Stimulated activated CD8-positive, alpha-beta memory T cell treated with anti-CD3 and anti-CD28 coated beads, Interleukin-7, amount 100 ng/mL, for 1 hour (primary cell): ENCODE measurements at places on chromosomes 4 and X.

- DNase-seq, result no peak
Measured at GRCh38 chr4:37799941-37800554, 26.4 kb upstream of the PGM2 start.

- DNase-seq, result no peak
Measured at GRCh38 chrX:136094962-136095361, 52.4 kb upstream of the FHL1 start.

DNA sequence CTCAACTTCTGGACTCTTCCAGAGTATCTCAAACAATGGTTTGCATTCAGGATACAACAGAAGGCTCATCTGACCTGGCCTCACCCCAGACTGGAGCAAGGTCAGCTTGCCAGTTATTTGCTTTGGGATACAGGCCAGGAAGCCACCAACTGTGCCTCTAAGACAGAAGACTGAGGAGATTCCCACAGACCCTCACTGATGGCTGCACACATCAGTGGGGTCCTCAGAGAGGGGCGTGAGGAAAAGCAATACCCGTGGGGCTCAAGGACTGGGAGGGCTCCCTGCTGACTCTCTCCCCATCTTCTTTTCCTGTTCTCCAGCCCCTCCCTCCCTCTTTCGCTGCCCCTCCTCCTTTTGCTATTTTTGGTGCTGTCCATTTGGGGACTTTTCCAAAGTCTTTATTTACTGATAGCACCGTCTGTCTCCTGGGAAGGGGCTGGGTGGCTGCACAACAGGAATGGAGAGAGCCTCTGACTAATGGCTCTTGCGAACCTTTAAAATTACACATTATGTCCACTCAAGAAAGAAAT lies 23.2 kb downstream of the RELL1 start:
- no peak for DNase-seq

- DNase-seq, result no peak
Measured at GRCh38 chr4:85381968-85382367, 93.0 kb upstream of the ARHGAP24 start.

DNA sequence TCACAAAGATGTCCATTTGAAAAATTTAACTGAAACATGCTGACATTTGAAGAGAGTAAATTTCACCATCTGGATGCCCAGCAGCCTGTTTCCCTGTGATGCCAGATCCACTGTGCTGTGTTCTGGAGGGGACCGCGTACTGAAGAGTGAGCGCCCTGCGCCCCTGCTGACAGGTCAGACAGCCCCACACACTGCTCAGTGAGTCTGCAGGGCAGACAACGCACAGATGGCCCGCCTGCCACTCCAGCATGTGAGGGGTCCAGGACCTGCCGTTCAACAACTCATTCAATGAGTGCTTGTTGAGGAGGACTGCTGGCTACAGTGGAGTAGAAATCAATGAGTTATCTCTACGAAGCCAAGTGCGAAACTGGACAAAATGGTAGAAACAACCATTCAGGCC lies 49.2 kb downstream of the FGFRL1 start:
- no peak for DNase-seq

DNA sequence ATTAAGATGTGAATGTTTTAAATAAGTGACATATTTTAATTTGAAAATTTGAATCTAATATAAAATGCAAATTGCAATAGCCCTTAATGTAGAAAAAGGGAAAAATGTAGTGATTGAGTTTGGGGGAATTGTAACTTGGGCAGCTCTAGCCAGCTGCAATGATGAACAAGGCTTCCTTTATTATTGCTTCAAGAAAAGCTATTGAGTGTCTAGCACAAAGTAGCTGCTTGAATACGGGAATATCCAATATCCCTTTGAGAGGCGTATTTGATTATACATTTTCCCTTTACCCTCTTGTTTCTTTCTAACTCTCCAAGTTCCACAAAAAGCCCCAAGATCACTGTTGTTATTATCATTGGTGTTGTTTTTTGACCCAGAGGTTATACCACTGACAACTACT lies 21.8 kb downstream of the IL1RAPL1 start:
- DNase-seq, result no peak

GRCh38 chrX:68703846-68704245 lies 56.4 kb downstream of the STARD8 start:
- no peak for DNase-seq

DNA sequence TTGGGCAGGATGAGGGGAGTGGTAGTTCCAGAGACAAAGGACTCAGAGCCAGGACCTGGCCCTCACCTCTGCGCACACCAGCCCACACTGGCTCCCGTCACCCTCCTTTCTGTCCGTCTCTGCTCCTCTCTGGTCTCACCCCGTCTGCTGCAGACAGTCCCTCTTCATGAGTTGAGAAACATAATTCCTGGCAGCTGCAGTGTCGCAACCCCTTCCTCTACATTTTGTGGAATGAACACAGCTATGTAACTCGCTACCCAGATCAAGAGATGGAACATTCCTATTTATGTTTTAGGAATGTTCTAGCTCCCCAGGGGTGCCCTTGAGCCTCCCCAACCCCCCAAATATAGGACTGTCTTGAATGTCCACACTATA lies 59.3 kb downstream of the SHROOM2 start:
- no peak for DNase-seq

- DNase-seq, result no peak
Measured at GRCh38 chrX:151983186-151983585, 8.7 kb upstream of the GABRE start.

GRCh38 chr4:205097-205756 lies 80.9 kb downstream of the ZNF718 start:
- no peak for DNase-seq

DNA sequence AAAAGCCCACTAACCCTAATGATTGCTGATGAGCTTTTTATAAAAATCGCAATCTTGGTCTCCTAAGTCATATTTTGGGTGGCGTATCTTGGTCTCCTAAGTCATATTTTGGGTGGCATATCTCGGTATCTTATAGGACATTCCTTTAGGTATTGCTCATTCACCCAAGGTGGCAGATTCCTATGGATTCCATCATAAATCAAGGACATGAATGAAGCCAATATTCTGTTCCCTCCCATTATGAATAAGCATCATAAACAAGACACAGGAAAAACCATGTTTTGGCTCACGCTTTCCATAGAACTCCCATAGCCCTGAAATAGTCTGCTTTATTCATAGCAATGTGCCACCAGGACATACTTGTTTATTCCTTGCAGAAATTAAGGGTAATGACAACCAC lies 95.0 kb upstream of the CD99 start:
- DNase-seq, result no peak

DNA sequence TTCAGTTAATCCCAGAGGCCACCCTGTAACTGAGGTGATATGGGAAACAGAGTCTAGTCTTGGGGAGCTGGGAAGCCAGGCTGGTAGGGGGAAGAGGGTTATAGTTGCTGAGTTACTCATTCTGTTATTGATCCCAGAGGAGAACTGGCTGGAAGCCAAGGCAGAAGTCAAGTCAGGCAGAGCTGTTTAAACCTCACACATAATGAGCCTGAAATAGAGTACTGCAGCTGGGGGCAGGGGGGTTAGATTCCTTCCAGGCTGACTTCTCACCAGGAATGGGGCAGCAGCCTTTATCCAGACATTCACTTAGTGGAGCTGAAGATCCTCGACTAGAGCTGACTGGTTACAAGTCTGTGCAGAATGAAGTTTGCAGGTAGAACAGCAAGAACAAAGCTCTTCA lies 144.9 kb downstream of the C4orf33 start:
- no peak for DNase-seq

- no peak for DNase-seq
Measured at GRCh38 chr4:105106426-105106825, 40.2 kb upstream of the TET2 start.

DNA sequence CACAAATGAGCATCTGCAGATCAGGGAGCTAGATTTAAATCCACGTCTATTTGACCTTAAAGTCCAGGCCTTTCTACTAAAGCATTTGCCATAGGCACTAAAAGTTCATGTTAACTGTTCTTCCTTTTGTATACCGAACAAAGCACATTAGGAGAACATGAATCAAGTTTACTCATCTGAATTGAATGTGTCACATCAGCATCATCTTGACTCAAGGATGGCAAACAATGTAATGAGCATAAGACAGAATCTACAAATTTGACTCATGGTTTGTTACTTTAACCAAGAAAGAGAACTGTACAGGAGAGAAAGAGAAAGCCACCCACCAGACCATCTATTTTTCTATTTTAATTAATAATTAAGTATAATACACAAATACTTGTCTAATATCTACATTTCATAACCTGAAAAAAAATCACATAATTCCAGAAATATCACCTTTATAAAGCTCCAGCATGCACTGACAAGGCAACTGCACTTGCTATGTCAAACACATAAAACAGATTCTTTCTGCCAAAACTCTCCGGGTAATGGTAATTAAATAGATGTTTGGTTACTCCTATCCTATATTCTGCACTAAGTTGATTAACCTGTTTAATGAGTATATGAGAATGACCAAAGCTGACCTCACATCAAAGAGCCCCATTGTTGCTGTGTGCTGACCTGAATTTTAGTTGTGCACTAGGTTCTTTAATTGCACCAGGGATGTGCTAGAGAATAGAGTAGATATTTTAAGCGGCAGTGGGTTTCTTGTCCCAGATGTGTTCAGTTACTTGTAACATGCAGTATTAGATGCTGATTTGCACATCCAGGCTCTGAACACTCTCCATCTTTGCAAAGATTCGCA lies 42.5 kb upstream of the LEF1 start:
- no peak for DNase-seq

GRCh38 chr4:166491635-166492034 lies 618.6 kb downstream of the TLL1 start:
- DNase-seq, result no peak

GRCh38 chr4:107034091-107034995 lies 1.8 kb downstream of the DKK2 start:
- DNase-seq, result no peak

- DNase-seq, result no peak
Measured at GRCh38 chr4:30717208-30718020, 2.8 kb upstream of the PCDH7 start.

DNA sequence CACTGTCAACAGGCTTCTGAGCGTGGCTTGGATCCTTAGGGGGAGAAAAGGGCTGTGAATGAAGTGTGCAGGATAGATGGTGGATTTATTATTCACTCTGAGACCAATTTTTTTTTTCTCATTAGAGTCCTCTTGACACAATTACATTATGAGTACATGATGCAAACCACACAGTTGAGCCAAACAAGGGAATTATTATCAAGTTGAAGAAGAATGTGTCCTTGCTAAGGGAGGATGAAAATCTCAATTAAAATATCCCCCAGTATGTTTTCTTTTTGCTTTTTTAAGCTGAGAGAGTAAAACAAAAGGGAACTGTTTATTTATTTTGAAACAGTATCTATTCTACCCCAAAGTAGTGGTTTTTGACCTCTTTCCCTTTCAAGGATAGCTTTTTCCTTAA lies 40.4 kb downstream of the RPS3A start:
- DNase-seq, result no peak

DNA sequence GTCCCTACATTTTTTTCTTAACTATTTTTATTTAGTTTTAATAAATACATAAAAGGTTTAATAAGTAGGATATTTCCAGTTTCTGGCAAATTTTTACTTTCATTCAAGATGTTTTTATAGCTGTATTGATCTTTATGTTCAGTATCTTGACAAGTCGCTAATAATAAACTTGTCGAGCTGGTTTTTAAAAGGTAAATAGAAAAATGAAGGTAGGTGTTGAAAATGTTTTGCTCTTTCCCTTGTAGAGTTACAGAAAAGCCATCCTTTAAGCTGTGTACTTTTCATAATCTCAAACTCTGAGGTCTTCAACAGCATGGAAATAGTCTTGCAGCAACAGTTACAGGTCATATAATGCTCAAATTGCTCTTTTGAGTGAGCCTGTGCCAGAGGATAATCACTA lies 52.6 kb downstream of the RS1 start:
- DNase-seq, result no peak

- no peak for DNase-seq
Measured at GRCh38 chrX:30910124-30910860, 21.2 kb upstream of the TAB3 start.

- DNase-seq, result no peak
Measured at GRCh38 chr4:137310593-137311490, 221.5 kb downstream of the PCDH18 start.

GRCh38 chr4:104631000-104631399 lies 136.3 kb upstream of the CXXC4 start:
- DNase-seq, result no peak

GRCh38 chr4:56723201-56723605 lies 42.1 kb upstream of the HOPX start:
- DNase-seq, result no peak

- DNase-seq, result no peak
Measured at GRCh38 chr4:184281231-184282139, 63.8 kb upstream of the ENPP6 start.

- DNase-seq, result no peak
Measured at GRCh38 chr4:155822572-155822971, 43.5 kb downstream of the ASIC5 start.

GRCh38 chr4:105232374-105232773 lies 85.7 kb downstream of the TET2 start:
- DNase-seq, result no peak

GRCh38 chr4:3248178-3248480 lies 830 bp upstream of the MSANTD1 start:
- no peak for DNase-seq

- no peak for DNase-seq
Measured at GRCh38 chr4:97812768-97813167, 330.5 kb downstream of the STPG2 start.

DNA sequence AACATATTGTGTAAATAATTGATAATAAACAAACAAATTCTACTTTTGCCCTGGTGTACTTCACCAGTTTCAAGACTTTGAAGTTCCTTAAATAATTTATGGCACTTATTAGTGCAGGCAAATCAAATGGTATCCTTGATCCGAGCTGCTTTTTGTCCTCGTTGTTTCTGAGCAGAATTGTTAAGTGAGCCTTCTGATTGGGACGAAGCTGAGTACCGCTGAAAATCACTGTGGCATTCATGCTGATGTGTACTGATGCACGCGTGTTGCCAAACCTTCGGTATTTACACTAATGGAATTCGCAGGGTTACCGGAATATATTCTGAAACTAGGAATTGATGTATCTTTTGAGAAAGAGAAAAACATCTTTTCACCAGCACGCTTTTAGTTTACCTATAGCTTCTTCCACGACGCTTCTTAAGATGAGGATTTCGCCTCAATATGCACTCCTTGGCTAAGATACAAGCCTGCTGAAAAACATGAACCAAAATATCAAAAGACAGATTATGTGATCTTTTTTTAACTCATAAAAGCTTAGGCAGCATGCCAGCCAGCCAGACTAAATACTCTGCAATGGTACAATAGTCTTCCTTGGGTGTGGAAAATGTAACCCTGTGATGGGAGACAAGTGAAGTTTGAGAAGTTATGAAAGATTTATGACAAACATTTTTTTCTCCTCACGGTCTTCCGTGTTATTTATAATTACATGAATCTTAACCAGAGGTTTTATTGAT lies 48.9 kb upstream of the TENM3 start:
- no peak for DNase-seq

- no peak for DNase-seq
Measured at GRCh38 chr4:183905593-183906488, 734 bp downstream of the STOX2 start.
